ENCODE measurements at places on chromosomes 16 and 17. TPM values are rescaled to one million over a fixed set of nuclear protein-coding genes. Genes with fewer than 3 reads are reported as not detected.

DNA sequence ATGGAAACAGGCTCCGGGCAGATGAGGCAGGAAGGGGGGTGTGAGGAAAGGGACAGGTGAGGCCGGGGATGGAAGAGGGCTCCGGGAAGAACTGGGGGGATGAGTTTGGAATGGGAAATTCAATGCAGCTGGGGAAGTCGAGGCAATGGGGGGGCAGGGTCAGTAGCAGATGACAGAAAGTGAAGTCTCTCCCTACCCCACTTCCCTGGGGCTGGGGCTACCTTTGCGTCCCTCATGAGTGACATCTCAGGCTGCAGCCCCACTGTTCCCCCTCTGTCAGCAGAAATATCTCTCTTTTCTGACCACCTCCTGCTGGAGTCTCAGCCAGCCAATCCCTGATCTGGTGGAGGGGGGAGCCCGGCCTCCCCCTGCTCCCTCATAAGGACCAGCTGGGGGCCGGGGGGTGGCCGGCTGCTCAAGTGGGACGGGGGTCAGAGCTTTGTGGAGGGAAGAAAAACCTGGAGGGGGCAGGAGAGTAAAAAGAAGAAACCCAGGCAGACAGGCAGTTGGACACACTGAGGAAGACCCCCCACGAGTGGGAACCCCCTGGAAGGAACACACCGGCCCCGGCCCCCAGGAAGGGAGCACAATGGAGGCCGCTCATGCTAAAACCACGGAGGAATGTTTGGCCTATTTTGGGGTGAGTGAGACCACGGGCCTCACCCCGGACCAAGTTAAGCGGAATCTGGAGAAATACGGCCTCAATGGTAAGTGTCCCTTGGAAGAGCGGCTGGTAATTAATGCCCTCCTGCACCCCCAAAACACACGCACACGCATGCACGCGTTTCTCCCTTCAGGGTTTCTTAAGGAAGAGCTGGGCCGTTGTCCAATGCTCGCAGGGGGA lies at the start of gene ATP2A1:
Gene ATP2A1, plus strand, starts transcription at position 406 of the 844 bp plus-strand sequence. Its CDS starts 184 bp downstream, at position 590.
- DNase-seq, result no peak

DNA sequence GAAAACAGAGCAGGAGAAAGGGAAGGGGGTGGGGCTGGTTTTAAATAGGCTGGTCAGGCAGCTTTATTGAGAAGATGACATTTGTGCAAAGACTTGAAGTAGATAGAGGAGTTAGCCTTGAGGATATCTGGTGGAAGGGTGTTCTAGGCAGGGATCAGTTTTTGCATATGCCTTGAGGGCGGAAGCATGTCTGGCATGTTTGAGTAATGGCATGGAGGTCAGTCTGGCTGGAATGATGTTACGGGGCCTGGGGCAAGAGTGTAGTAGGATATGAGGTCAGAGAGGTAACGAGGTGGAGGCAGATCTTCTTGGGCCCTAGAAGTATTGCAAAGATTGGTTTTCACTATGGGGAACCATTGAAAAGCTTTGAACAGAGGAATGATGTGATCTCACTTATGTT lies 4.8 kb downstream of the RABEP1 start:
- DNase-seq, result no peak

GRCh38 chr16:81174644-81175324 lies 63.7 kb upstream of the BCO1 start:
- peak; percentile 42 for DNase-seq

DNA sequence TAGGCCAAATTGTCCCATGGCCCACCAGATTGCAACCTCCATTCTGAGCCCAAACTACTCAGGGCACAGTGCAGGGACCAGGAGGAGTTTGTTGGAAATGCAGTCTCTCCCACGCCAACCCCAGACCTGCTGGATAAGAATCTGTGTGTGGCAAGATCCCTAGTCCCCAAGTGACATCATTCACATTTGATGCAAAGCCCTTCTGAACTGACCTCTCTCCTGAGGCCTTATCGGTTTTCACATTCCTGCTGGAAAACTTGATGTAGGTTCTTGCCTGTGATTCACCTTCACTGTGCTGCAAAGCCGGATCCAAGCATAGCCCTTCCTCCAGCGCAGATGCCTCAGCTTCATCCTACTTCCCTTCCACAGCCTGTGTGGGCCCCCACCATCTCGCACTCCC lies 6.6 kb upstream of the SHCBP1 start:
- DNase-seq, result no peak

DNA sequence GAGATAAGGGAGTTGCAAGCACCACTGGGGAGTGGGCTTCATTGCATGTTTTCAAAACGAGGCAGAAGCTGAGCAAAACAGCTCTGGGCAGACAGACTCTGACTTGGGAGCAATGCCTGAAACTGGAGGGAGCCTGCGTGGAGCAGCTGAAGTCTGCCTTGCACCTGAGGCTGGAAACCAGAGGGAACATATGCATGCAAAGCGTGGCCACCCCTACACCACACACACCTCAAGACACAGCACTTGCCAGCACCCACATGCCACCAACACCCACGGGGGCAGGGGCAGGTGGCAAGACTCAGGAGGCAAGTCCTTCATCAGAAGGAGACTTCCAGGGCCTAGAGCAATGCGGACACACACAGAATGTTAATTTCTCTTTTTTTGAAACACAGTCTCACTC lies 45.8 kb downstream of the COTL1 start:
- DNase-seq, result no peak

GRCh38 chr17:37488009-37488604 lies 1.6 kb upstream of the DUSP14 start:
- DNase-seq, result peak; percentile 95

GRCh38 chr16:68517606-68518166 lies 21.4 kb upstream of the ZFP90 start:
- DNase-seq, result no peak

- no peak for DNase-seq
Measured at GRCh38 chr16:88746506-88746905, 38.5 kb downstream of the PIEZO1 start.

- DNase-seq, result no peak
Measured at GRCh38 chr17:17155568-17155967, 50.6 kb downstream of the PLD6 start.

DNA sequence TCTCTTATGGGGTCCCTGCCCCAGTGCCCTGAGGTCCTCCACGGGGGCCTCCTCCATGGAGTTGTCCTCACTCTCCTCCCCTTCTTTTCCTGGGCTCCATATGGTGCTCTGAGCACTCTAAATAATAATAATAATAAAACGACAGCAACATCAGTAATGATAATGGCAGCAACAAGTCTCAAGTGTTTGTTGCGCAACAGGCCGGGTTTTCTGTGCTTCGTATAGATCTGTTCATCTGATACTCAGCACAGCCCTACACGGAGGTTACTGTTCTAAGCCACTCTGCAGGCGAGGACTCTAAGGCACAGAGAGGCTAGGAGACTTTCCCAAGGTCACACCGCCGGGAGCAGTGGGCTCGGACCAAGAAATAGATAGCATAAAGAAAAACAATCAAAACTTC lies 13.7 kb downstream of the CIBAR2 start:
- DNase-seq, result no peak

DNA sequence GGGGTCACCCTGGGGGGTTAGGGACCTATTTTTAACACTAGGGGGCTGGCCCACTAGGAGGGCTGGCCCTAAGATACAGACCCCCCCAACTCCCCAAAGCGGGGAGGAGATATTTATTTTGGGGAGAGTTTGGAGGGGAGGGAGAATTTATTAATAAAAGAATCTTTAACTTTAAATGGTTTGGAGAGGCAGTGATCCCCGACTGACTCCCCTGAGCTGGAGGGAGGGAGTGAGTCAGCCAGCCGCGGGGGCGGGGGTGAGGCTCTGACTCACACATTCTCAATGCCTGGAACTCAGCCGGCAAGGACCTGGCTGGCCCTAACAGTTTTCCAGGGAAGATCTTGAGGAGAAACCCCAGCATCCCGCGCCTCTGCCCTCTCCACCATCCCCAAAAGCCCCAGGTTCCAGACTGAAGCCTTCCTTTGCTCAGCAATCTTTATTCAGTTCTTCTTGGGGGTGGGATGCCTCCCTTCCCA lies 1.5 kb downstream of the HCFC1R1 start:
- DNase-seq, result peak; percentile 90

DNA sequence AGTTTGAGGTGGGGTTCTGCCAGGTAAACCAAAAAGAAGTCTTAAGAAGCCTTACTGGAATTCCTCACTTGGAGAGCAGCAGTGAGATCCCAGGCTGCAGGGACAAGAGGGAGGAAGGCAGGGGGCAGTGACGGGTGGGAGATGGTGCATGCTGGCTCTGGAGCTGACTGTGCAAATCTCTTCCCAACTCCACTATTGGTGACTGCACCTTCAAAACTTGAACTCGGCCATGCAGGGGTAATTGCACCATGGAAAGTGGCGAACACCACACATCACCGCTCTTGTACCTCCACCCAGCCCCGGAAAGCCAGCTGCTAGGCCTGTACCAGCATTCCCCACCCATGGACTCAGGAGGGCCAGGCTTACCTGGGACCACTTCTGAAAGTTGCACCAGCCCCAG lies 51.4 kb upstream of the CDR2 start:
- no peak for DNase-seq

DNA sequence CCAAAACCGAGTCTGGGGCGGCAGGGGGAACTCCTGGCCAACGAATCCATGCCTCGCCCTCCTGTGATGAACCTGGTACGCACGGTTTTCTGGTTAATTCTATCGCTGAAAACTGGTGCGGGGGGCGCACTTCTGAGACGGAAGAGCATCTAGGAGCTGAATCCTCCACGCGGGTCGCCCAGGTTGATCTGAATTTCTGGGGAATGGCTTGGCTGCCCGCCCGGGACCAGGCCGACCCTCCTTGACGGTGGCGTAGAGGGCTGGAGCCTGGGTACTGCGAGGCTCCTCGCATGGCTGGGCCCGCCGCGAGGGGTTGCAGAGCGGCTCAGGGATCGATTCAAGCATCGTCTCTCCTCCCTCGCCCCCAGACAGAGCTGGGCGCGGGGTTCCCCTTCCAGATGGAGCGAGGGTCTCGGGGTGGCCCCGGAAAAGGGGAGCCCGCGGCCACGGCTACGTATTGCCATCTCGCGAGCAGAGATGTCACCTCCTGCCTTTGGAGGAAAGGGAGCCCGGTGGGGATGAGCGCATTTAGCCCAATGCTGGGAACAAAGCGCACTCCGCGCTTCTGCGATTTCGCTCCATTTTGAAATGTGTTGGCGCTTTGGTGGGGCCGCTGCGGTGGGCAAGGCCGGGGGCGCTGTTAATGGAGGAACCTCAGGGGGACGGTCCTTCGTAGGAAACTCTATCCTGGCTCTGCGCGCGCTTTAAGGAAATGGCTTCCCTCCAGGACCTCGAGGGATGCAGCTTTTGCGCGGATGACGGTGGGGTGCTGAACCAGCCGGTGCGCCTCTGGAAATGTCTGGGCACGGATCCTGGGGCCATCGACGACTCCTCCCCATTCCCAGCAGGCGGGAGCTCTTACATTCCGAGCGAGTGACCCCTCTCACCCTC lies 2.7 kb downstream of the MAPT start:
- no peak for DNase-seq

GRCh38 chr16:35173295-35173694 lies 1713.9 kb downstream of the TP53TG3F start:
- no peak for DNase-seq

DNA sequence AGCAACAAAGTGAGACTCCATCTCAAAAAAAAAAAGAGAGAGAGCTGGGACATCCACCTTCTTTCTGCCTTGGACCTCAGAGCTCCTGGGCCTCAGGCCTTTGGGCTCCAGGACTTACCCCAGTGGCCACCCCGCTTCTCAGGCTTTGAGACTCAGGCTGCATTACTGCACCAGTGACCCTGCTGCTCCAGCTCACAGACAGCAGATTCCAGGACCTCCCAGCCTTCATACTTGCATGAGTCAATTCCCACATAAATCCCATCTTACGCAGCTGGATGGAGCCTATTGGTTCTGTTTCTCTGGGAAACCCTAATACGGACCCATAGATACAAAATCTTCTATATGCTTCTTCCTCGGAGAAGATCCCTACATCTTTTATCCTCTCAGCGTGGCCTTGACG lies 2.1 kb upstream of the CEP295NL start:
- DNase-seq, result no peak

DNA sequence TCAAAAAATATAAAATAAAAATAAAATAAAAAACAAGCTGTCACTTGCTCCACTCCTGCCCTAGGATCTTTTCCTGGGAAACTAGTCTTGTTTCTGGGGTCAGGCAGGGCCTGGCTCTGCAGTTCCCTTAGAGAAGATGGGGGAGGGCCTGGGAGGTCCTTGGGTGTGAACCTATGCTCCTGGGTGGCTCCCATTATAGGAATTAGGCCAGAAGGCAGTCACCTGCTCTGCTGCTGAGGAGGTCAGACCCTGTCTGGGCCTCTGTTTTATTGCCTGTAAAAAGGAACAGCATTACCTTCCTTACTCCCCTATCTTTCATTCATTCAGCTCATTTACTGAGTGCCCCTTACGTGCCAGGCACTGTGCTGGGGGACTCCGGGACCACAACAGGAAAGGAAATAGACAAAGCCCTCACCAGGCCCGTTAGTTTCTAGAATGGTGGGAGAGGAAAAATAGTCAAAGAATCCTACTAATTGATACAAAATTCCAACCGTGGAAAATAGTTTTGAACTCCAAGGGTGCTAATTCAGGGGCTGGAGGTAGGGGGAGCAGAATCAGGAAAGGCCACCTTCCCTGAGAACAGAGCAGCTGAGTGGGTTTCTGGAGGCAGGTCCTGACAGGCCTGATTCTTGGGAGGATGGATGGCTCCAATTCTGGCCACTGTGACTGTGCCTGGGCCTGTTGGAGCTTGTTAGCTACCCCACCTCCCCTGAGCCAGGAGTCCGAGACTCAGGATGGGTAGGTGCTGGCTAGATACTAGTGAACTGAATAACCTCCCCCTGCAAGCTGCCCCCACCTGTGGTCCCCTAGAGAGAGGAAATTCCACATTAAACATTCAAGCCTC lies 1.3 kb upstream of the SLC46A1 start:
- DNase-seq, result peak; percentile 98

GRCh38 chr17:61477204-61477834 lies 25.1 kb downstream of the TBX4 start:
- DNase-seq, result no peak

- DNase-seq, result no peak
Measured at GRCh38 chr17:67150826-67151225, 94.2 kb downstream of the HELZ start.

DNA sequence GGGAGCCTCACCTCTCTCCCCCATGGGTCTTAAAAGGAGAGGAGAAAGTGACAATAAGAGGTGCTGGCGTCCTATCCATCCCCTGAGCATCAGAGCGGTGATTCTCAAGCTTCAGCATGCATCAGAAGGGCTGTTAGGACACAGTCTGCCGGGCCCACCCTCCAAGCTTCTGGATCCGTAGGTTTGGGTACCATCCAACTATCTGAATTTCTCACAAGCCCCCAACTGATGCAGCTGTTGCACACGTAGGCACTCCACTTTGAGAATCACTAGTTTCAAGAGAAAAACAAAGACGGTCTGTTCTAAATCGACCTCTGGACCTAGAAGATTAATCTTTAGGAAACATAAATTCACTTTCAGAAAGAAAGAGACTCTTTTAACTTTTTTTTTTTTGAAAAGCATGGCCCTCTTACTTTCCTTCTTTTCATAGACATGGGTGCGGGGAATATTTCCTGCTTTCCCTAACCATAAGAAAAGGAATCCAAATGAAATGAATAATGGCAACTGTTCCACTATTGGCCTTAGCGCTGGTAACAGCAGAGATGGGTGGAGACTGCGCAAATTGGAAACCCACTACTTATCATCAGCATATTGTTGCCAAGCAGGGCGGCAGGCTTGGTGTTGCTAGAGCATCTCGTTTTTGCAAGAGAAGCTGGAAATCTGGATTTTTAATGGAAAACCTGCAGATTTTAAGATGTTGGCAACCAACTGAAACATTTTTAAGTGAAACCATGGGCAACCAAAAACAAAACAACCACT lies 144.4 kb downstream of the GAS7 start:
- no peak for DNase-seq

The PIMREG gene
- 0.13 TPM for total RNA-seq

The SDR42E1 gene
- total RNA-seq, result 29.1 TPM

The KRT33B gene
- total RNA-seq, result 0.79 TPM

The SKAP1 gene
- total RNA-seq, result not detected

The MYH8 gene
- not detected for total RNA-seq

The NXN gene
- 64.4 TPM for total RNA-seq

The SHISA6 gene
- not detected for total RNA-seq

The CCL11 gene
- total RNA-seq, result not detected

All from bronchial epithelial cell (primary cell).